EH (cell line): ENCODE measurements at places on chromosomes 12 and 14.
A peak's percentile ranks its signal among the peaks of the same experiment; 100 is the strongest.

GRCh38 chr12:75816897-75817296 lies 214.7 kb downstream of the PHLDA1 start:
- peak; percentile 74 for DNase-seq

- no peak for DNase-seq
These were observed 64.7 kb downstream of the PPP2R5E start for GRCh38 chr14:63478437-63478852.

DNA sequence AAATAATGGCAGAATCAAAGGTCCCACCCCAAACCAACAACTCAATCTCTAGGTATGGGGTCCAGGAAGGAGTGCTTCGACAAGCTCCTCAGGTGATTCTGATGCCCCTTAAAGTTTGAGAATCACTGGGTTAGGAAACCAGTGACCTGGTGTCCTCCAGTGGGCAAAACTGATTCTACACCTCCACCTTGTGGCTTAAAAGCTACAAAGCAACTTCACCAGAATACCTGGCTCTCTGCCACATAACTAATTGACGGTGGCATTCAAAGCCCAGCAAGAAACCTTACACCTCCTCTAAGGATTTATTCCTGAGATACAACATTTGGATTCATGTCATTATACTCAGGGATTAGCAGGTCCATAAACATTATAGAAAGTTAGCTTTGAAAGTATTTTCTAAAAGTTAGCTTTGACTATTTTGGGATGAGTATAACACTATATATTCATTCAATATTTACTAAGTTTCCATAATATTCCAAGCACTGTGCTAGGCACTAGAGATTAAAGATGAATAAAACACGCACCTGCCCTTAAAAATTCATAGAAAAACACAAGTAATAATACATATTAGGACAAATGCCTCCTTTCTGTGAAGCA lies 45.4 kb downstream of the DCAF5 start:
- peak; percentile 76 for DNase-seq

DNA sequence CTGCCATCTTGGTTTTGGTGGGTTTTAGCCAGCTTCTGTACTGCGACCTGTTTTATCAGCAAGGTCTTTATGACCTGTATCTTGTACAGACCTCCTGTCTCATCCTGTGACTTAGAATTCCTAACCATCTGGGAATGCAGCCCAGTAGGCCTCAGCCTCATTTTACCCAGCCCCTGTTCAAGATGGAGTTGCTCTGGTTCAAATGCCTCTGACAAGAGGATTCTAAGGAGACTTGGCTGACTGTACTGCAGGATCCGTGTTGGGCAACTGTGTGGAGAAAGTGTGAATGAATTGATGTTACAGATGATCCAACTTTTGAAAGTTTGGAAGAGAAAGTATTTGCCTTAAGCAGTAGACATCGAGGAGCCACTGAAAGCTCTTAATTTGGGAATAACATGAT lies 91.0 kb downstream of the TTLL5 start:
- peak; percentile 2 for DNase-seq

DNA sequence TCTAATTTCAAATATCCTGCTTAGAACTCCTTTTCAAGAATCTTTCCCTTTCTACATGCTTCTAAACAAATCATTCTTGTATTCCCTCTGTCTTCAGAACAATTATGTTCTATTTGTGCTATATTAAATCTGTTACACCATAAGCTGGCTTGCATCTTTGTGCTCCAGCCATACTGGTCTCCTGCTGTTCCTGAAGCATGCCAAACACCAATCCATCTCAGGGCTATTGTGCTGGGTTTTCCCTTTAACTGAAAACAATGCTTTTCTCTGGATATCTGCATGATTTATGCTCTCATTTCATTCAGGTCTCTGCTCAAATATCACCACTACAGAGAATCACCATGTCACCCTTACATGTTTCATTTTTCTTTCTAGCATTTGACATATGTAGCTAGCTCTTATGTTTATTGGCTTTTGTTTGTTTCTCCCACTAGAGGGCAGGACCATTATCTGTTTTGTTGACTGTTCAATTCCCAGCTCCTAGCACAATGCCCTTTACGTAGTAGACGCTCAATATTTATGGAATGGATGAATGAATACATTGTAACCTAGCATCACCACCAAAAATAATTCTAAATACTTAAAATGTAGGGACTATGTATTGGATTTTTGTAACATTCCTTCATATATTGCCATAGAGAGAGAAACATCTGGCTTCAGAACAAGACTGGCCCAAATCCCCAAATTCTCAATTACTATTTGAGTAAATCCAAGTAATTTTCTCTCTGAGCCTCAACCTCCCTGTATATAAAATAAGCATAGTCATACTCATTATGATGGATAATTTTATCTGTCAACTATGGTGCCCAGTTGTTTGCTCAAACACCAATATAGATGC lies 302.0 kb upstream of the SYT1 start:
- peak; percentile 24 for DNase-seq
